ENCODE measurements at places on chromosomes 3 and 15.

GRCh38 chr3:62097121-62097520, 276.2 kb downstream of the FEZF2 start:
- no peak for DNase-seq

- no peak for DNase-seq
Observed at GRCh38 chr3:45321607-45322391, 66.6 kb upstream of the LARS2 start.

- no peak for DNase-seq
Observed at GRCh38 chr3:8610951-8611350, 33.6 kb downstream of the SSUH2 start.

- no peak for DNase-seq
Observed at GRCh38 chr15:26667222-26667988, 105.5 kb downstream of the GABRB3 start.

DNA sequence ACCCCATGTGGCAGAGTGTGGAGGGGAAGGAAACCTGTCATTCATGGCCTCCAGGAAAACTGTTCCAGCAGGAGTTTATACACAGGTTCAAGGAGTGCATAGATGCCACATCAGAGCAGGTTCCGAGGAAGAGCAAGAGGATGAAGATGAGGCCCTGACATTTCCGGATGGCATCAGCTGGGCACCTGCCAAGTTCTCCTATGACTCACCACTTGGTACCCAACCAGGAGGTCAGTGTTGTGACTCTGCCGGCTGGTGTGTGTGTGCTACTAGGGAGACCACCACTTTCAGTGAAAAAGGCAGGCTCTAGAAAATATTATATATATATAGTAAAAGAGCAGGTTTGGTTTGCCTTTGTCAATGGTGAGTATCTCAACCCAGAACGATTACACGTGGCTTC, 69.3 kb downstream of the NTRK3 start:
- no peak for DNase-seq

DNA sequence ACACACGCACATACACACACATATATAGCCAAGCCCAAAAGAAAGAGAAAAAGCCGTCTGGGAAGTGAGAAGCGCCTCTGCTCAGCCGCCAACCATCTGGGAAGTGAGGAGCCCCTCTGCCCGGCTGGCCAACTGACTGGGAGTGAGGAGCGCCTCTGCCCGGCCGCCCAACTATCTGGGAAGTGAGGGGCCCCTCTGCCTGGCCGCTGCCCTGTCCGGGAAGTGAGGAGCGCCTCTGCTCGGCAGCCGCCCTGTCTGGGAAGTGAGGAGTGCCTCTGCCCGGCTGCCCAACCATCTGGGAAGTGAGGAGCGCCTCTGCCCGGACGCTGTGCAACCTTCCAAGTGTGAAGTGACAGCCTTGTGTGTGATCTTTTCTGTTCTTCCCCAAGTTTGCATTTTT, 49.2 kb downstream of the FHIT start:
- DNase-seq = no peak

- no peak for DNase-seq
Observed at GRCh38 chr3:128725547-128726022, 398 bp upstream of the RAB7A start.

DNA sequence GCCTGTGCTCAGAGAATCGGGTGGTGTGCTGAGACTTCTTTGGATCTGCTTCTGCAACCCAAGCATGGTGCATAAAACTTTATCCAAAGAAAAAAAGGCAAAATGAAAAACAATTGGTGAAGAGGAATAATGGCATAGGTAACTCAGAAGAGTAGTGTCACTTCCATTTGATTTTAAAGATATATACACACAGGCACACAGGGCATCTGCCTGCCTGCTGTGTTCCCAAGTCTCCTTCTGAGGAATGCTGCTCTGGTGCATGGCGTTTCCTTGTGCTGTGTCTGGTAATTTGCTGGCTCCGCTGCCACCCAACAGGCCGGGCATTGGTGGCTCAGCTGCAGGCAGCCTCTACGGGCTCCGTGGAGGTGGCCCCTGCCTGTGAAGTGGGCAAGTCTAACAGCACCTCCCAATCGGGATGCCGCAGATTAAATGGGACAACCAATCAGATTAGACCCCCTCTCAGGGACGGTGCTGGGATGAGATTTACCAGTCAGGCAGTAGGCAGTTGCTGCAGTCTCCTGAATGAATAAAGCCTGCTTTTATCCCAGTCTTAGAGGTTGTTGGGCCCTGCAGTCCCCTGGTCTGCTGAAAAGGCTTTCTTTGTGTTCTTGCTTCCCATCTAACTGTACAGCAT, 253.7 kb upstream of the RASGRP1 start:
- no peak for DNase-seq

- DNase-seq = no peak
Observed at GRCh38 chr15:68894208-68894607, 36.1 kb upstream of the SPESP1 start.

- no peak for DNase-seq
Observed at GRCh38 chr3:27585429-27585828, 101.2 kb upstream of the SLC4A7 start.

DNA sequence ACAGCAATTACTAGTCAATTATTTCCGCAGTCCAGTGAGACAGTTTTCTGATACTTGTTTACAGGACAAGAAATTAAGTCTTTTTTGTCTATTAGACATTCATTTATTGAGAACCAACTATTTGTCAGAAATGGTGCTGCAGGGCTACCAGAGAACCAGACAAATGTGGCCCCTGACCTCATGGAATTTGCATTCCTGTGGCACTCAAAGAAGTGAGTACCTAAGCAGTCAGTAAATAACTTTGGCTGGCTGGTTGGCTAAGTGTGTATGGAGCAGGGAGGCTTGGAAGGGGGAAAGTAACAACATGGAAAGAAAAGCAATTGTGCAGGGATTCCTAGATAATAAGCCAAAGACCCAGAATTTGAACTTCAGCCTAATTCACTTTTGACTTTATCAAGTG, 837.0 kb upstream of the CFAP20DC start:
- no peak for DNase-seq

- no peak for DNase-seq
Observed at GRCh38 chr15:66452971-66453580, 44.5 kb downstream of the SNAPC5 start.

DNA sequence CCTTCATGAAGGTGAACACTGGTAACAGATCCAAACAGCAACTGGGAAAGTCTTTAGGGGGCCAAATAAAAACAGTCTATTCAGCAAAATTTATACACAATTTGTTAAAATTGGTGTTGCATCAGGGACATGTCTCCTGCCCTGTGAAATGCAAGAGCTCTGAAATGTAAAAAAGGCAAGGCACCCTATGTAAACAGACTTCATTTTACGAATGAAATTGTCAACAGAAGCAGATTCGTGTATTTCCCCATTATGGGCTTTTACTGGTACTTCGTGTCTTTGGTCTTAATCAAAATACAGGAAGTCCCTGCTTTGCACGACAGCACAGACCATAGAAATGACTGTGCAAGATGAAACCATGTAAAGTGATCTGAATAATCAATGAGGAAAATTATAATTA, 127.3 kb upstream of the THBS1 start:
- no peak for DNase-seq

DNA sequence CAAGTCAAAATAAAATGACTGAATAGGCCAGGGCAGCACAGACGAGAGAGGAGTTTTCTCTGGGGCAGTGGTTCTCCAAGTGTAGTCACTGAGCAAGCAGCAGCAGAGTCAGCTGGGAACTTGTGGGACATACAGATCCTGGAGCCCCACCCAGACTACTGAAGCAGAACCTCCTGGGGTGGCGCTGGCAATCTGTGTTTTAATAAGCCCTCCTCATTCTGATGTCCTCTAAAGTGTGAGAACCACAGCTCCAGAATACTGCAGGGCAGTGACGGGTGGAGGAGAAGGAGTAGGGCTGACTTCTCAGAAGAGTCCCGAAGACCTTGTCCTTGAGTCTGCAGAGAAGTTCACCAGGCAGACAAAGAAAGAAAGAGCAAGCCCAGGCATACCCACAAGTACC, 251.3 kb upstream of the HES1 start:
- DNase-seq = no peak

DNA sequence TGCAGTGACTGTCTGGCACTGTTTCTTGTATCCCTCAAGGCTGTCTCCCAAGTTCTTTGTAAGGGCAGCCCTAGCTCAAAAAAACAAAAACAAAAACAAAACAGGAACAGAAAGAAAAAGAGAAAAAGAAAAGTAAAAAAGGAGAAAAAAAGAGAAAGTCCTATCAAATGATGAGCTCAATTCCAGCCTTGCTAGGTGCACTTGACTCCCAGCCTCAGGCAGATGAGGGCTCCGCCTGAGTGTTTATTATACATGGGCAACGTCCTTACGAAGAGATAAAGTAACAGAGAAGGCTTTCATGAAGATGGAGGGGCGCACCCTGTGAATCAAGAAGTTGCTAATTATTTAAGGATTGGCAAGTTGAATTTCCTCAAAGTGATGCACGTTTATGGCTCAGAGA, 175.3 kb downstream of the MEIS2 start:
- DNase-seq = no peak

GRCh38 chr3:104787306-104787705, 579.4 kb upstream of the ALCAM start:
- no peak for DNase-seq
